ENCODE measurements at places on chromosomes 7 and 10.

DNA sequence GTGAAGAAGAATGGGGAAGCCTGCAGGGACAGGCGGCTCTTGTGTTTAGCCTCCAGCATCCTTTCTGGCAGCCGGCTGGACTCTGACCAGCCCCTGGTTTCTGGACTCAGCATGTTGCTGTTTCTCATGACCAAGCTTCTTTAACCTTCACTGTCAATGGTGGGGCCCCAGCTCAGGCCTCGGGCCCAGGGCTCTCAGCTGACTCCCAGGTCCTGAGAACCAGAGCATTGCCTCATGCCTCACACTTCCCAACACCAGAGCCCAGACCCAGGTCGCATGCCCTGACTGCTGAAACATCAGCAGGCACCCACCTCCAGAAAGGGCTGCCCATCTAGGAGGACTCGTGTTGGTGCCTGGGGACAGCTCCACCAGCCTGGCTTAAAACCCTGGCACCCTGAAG, 34.8 kb upstream of the FGFR2 start:
- no peak for DNase-seq

DNA sequence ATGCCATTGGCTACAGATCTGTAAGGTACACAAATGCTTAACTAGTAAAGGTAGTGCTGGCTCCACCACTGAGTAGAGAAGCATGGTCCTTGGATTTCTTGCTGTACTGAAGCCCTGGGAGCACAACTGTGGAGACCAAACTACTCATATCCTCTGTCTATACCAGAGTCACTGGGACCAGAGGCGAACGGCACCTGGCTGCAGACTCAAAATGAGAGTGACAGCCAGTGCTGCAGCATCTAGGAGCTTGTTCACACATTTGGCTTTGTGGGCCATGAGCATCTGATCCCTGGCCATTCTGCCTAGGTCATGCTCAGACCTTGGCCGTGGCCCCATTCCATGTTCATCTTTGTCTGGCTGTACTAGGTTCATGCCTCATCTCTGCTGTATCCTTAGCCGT, 31.9 kb downstream of the LRRC18 start:
- DNase-seq, result no peak

DNA sequence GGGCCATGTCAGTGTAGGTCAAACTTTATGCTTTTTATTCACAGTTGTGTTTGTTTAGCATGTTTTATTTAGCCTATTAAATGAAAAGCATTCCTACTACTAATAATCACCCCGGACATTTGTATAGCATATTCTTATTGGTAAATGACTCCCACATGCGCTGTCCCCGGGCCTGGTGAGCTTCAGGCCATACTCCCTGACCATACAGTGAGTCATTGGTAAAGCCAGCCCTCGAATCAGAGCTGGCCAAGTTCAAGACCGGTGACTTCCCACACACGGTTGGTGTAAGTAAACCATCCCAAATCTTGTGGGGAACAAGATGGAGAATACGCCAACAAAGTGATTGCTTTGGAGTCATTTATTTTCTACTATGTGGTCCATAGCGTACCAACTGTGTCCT, 238.7 kb upstream of the TCF7L2 start:
- DNase-seq, result no peak

- no peak for DNase-seq
Observed at GRCh38 chr10:58320351-58321049, 14.3 kb upstream of the UBE2D1 start.

- no peak for DNase-seq
Observed at GRCh38 chr10:104774234-104774633, 133.1 kb downstream of the SORCS3 start.

GRCh38 chr7:50142425-50143017, 49.5 kb upstream of the ZPBP start:
- DNase-seq, result peak; percentile 3

DNA sequence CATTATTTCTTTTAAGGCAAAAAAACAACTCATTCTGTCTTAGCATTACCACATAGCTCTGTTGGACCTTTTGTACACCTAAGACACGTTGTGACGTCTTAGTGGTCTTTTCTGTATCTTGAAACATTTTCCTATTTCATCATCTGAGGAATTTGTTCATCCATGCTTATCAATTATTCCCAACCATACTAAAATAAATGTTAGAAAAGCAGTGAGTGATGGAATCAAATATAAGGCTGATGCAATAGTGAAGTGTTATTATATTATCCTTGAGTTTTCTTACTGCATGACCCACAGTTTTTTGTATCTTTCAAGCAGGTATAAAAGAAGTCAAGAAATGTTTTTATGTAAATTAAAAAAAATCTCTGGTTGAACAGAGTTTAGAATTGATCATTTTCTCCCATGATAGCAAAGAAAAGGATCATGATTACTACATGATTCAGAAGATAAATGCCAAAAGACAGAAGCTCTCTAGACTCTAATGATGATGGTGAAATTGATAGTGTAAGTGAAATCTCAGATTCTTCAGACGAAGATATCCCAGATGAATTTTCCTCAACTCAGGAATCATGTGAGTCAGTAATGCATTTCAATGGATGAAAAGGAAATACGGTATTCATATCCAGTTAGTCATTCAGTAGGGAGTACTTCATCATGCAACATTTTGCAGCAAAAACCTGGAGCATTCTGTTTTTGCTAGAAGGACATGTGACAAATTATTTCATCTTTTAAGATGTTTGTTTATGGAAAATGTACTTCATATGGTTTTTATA, 51.4 kb downstream of the CELF2 start:
- DNase-seq, result no peak

DNA sequence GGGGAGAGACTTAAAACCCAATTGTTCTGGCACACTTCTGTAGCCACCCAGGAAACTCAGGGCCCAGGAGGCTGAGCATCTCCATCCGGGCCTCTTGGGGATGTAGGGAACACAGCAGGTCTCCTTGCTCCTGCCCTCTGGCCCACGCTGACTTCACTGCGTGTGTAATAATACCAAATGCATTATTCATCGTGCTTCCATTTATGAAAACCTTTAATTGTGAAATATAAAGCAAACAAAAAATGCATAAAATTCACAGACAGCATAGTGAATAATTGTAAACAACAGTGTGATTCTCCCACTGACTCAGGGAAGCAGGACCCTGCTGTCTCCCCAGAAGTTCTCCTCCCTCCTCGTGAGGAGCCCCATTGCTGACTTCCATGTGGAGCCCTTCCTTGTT, 70.3 kb upstream of the SHH start:
- DNase-seq, result no peak

DNA sequence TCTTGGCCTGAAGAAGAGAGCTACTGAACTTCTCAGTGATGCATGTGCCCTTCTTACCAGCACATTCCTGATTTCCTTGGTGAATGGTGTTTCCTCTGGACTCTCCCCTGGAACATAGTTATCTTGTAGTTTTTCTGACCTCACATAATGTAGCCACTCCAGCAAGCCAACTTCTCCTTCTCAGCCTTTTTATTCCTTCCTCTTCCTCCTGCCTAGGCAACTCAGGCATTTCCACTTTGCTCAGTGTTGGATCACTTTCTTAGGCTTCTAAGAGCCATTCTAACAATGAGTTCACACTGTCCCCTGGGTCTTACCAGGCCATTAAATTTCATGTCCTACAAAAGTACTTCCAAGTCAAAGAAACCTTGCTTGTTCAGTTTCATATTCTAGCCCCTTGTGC, 3.6 kb upstream of the PTTG1IP2 start:
- DNase-seq, result no peak

GRCh38 chr7:37273891-37274290, 174.8 kb downstream of the ELMO1 start:
- DNase-seq, result no peak

GRCh38 chr10:74901301-74901700, 74.9 kb downstream of the KAT6B start:
- no peak for DNase-seq

- DNase-seq, result no peak
Observed at GRCh38 chr7:80530136-80530535, 18.3 kb upstream of the GNAT3 start.

GRCh38 chr7:50862302-50862701, 79.6 kb upstream of the GRB10 start:
- no peak for DNase-seq

GRCh38 chr10:52220947-52221346, 93.1 kb upstream of the DKK1 start:
- DNase-seq, result no peak

GRCh38 chr7:129821476-129821875, 131.3 kb downstream of the UBE2H start:
- DNase-seq, result no peak

DNA sequence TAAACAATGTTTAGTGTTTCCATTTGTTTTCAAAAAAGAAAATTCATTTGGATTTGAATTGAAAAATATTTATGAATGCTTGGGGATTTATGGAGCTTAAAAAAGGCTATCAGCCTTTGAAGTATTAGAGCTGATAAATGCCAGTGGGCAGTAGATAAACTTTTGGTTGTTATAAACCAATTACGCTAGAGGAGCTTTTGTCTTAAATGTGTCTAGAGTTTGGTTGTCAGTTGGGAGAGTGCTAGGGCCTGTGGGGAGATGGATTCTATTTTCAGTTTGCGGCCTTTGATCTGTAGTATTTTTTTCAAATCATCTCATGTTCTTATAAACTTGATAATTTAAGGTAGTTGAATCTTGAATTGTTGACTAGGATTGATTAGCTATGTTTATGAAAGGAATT, 104.0 kb downstream of the SND1 start:
- no peak for DNase-seq

- no peak for DNase-seq
Observed at GRCh38 chr10:30057421-30057841, 2.0 kb downstream of the JCAD start.

DNA sequence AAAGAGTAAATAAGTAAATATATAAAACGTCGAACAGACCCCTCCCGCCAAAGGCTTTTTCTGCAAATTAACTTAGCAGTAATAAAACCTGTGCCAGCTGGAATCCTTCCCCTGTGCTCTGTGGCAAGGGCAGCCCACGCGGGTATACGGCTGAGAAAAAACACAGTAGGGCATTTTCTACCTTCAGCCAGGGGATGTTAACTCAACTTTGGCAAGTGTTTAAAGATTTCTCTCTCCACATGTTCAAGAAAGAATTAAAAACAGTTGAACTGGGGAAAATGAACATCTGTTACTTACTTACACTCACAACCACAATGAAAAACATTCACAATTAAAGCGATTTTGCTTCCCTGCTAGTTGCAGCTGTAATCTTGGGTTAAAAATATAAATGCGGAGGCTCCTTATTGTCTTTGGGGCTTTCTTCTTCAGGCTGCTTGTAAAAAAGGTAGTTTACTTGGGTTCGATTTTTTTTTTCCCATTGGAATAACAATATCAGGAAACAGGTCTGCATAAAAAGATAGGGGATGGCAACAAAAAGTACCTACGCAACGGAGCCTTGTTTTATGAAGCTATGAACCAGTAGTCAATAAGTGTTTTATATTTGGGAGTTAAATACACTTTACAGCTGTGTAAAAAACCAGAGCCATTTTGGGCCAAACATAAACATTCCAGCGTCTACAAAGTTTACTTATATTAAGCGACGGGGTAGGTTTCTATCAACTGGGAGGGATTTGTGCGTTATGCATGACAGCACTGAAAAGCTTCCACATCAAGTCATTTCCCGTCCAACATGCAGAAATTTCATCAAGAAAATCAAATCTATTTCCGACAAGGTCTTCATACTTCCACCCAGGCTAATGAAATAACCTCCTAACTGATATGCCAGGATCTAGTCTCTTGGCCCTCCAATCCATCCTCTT, 132.7 kb downstream of the TAX1BP1 start:
- DNase-seq, result no peak

- no peak for DNase-seq
Observed at GRCh38 chr10:4048236-4048864, 263.3 kb upstream of the KLF6 start.

DNA sequence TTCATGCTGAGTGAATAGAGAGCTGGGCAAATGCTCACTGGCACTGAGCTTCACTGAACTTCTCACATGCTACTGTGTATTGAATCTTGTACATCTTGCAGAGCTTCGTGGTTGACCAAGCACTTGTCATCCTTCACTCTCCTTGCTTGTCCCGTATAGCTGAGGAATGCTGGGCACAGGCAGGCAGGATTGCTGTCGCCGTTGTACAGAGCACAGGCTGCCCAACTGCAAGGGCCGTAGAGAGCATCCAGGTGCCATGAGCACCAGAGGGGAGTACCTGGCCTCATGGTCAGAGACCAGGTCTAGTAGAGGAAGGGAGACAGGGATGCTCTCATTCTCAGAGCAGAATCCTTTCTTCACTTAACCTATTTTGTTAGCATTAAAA, 99.8 kb upstream of the RET start:
- DNase-seq, result no peak

DNA sequence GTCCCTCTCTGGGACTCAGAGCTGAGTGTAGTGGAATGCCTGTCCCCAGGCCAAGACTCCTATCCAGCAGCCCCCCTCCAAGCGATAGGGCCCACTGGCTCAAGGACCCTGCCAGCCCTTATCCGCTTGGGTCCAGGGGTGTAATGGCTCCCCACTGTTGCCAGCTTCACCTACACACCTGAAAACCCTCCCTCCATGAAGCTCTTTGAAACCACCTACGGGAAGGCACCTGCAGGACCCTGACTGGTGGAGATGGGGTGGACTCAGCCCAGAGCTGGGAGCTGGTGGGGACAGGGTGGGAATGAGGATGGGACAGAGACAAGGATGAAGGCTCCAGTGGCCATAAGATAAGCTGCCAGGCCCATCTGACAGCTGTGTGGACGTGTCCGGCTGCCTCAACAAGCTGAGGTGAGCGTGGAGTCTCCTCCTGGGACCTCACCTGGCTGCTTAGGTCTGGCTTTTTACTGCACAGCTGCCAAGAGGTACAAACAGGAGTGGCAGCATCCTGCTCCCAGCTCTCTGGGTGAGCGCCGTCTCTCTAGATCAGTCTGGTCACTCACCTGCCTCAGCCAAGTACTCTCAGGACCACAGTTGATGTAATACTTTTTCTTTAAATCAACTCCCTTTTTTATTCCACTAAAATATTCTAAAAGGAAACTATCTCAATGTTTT, 41.9 kb downstream of the DRGX start:
- no peak for DNase-seq

DNA sequence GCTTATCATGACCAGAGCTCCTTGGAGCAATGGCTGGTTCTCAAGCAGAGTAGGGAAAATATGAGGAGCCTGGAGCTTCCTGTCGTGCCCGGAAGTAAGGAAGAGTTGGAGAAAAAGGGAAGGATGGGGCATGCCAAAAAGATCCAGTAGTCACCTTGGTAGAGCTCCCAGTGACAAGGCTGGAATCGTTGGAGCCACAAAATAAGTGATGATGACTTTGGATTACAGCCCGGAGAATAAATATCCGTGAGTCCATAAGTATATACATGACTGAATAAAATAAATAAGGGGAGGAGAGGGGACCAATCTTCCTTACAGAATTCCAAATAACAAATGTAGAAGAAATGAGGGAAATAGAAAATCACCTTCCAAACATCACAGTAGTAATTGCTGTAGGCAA, 29.3 kb downstream of the LMTK2 start:
- DNase-seq, result peak; percentile 97

DNA sequence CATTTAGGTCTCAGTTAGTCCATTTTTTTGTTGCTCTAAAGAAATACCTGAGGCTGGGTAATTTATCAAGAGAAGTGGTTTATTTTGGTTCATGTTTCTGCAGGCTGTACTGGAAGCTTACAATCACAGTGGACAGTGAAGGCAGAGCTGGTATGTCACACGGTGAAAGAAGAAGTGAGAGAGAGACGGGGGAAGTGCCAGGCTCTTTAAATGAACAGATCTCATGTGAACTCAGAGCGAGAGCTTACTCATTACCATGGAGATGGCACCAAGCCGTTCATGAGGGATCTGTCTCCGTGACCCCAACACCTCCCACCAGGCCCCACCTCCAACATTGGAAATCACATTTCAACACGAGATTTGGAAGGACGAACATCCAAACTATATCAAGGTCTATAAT, 18.9 kb upstream of the PNLIPRP3 start:
- no peak for DNase-seq

GRCh38 chr7:37411444-37412034, 37.1 kb downstream of the ELMO1 start:
- no peak for DNase-seq
